ENCODE measurements at places on chromosomes 1 and 21.

DNA sequence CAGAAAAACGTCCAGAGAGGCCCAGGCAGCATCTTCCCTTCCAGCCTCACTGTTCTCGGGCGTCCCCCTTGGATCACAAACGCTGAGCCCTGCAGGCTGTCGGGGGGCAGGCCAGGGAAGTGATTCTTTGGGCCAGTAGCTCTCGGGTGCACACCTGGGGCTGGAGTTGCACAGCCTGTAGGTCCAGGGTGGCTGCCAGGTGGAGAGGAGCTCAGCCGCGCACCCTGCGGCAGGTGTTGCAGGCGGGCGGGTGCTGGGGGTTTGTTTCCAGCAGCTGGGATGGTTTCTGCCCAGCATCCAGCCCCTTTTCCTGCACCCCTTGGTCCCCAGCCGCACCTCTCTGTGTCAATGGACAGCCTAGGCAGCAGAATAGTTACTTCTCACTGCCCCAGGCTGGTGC is 15.7 kb downstream of the PRDM16 start:
- DNase-seq: no peak

DNA sequence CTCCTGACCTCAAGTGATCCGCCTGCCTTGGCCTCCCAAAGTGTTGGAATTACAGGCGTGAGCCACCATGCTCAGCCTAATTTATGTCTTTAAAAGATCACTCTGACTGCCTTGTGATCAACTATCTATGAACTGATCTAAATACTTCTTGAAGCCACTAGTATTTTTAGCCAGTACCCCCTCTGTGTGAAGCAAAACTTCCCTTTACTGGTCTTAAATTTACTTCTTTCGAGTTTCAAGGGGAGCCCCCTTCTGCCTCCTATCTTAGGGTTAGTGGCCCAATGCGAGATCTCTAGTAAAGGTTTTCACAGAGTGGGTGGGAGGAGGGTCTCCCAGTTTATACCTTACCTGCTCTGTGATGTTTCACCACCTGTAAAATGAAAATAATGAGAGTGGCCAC is 66.1 kb upstream of the RPL11 start:
- DNase-seq: no peak

- no peak for DNase-seq
Measured at GRCh38 chr1:212814537-212815334, 23.0 kb downstream of the TATDN3 start.

- no peak for DNase-seq
Measured at GRCh38 chr1:158153746-158154444, 26.8 kb upstream of the CD1D start.

- no peak for DNase-seq
Measured at GRCh38 chr1:25911162-25911561, 4.9 kb upstream of the STMN1 start.

- DNase-seq: no peak
Measured at GRCh38 chr1:35559317-35559944, 1.8 kb downstream of the NCDN start.

DNA sequence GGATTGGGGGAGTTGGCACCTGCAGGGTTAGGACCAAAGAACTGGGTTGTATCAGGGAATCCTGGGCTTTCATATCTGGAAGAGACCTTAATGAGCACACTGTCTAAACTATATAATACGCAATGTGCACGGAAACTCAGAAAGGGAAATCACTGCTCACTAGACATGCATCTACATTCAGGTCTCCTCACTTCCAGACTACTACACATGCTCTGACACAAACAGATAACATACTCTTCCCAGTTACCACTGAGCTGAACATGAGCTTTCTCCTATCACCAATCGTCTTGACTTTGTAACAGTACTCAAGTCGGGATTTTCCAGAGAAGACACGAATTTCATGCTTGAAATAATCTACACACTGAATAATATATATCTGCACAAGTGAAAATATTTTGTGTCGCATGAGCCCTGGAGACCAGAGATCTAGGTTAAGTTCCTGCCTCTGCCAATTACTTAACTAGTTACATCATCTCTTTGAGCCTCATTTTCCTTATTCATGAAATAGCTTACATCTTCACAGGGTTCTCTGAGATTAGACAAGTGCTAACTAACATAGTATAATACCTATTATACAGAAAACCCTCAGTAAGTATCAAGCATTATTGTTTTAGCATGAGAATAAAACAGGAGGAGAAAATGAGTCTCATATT is 101.1 kb downstream of the JAK1 start:
- no peak for DNase-seq

- no peak for DNase-seq
Measured at GRCh38 chr1:156639601-156640101, 2.3 kb upstream of the BCAN start.

DNA sequence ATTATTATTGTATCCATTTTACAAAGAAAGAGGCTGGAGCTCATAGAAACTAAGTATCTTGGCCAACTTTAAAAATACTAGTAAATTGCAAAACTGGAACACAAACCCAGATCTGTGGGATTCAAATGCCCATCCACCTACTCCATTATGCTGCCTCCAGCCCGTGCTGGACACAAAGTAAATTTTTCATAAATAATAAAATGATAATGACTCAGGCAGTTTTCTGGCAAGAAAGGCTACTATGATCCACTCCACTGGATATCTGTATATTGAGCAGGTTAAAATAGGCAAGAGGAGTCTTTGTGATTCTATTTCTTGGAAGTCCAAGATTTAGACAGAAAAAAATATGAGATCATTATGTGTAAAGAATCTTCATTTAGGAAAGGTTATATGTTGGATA is 138.3 kb upstream of the DUSP10 start:
- DNase-seq: no peak

GRCh38 chr1:224852901-224853568 is 76.4 kb upstream of the DNAH14 start:
- DNase-seq: no peak

GRCh38 chr1:201461645-201462441 is 7.1 kb downstream of the PHLDA3 start:
- no peak for DNase-seq

GRCh38 chr1:68271596-68271995 is 39.3 kb upstream of the WLS start:
- DNase-seq: no peak

DNA sequence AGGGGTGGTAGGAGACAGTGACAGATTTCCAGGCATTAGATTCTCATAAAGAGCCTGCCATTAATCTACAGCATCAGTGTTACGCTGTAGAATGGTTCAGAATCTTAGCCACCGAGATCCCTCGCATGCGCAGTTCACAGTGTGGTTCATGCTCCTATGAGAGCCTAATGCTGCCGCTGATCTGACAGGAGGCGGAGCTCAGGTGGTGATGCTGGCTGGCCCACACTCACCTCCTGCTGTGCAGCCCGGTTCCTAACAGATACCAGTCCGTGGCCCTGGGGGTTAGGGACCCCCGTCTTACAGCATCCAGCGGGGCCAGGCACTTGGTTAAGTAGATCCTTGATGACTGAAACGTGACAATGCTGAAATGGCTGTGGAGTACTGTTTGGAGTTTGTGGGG is 163.6 kb upstream of the C1orf21 start:
- no peak for DNase-seq

GRCh38 chr1:79040424-79041082 is 34.0 kb upstream of the ADGRL4 start:
- DNase-seq: no peak

DNA sequence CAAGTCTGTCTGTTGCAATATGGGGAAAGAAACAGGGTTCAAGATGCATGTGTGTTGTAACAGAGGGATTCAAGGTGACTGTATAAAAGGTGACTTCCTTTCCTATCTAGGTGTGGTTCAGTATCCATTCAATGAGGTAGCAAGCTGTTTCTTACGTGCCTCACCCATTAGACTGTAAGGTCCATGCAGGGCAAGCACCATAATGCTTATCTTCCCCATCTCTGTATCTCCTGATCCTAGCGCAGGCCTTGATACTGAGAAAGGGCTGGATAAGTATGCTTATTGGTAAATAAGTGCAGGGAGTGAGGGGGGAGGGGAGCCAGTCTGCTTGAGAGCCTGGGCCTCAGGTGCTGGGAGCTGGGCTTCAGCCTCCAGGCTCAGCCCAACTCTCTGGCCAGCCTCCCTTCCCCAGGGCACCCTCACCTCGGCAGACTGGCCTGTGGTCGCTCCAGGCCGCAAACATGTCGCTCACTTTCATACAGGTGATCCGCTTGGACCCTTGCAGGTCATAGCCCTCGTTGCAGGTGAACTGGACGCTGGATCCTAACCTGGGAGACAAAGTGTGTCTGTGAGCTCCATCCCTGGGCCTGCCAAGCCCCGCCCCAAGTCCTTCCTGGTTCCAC is 44.5 kb upstream of the HMGB4 start:
- DNase-seq: no peak

GRCh38 chr1:242567596-242567995 is 43.1 kb upstream of the PLD5 start:
- no peak for DNase-seq

GRCh38 chr1:29240986-29241385 is 4.7 kb downstream of the PTPRU start:
- DNase-seq: no peak

GRCh38 chr1:118921994-118922393 is 66.1 kb downstream of the TBX15 start:
- no peak for DNase-seq

DNA sequence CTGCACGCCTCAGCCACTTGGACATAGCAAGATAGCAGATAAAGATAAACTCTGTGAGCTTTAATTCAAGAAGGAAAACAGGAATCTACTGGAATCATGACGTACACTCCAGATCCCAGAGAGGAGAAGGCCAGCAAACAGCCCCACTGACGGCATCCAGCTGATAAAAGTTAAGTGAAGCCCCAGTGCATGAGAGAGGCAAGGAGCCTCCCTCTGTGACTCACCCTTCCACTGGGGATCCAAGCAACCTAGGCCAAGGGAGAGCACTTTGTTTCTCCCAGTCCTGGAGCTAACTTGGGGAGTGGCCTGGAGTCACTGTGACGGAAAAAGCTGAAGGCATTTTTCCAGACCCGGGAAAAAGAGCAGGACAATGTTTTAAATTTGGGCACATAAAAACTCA is 270.0 kb downstream of the AKT3 start:
- DNase-seq: no peak

GRCh38 chr1:188127507-188127906 is 1298.8 kb downstream of the PLA2G4A start:
- DNase-seq: no peak

DNA sequence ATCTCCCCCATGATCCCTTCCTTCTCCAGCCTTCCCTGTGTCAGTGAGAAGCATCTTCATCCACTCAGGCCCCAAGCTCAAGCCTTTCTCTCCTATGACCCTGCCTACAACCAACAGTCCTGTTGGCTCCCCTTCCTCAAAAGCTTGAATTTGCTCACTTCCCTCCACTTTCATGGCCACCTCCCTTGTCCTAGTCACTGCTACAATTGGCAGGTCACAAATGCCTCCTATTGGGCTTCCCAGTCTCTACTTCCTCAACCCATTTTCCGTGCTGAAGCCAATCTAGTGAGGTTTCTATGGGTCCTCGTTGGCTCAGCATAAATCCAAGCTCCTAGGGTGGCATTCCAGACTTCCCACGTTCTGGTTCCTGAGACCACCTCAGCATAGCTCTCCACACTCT is 40.2 kb upstream of the SLC6A9 start:
- no peak for DNase-seq

DNA sequence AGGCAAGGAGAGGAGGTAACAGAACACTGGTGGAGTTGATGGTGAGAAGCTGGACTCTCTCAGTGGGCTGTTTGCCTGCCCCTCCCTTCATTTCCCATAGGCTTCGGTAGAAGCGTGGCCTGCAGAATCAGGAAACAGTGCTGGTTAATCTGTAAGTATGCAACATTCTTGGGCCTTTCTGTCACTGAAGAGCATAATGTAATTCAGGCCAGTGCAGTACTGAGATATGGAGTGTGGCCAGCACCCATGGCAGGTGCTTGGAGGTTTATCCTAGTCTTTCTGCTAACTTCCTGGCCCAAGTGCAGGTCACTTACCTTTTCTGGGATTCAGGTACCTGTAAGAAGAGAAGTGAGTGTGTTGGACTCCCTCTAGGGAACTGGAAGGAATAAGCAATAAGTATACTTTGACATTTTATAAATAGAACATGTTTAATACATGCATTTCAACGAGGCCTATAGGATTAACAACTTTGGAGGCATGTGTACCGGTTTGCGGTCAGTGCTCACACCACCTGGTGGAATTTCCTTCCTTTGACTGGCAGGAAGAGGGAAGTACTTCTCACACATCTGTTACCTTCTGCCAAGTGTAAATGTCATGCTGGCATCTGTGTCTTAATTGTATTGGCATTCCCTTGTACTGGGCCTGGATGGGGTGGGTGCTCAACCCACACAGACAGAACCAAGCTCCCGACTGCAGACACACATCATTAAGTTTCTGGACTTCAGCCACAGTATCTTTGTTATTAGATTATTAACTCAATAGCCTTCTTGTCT is 105.5 kb downstream of the KIF26B start:
- no peak for DNase-seq

- DNase-seq: no peak
Measured at GRCh38 chr1:212518188-212519054, 85.7 kb downstream of the NENF start.

- no peak for DNase-seq
Measured at GRCh38 chr1:65503427-65503826, 83.0 kb downstream of the LEPR start.

- no peak for DNase-seq
Measured at GRCh38 chr1:110752941-110753725, 78.4 kb upstream of the KCNA3 start.

GRCh38 chr1:46137916-46138315 is 5.5 kb upstream of the PIK3R3 start:
- DNase-seq: no peak

- no peak for DNase-seq
Measured at GRCh38 chr21:43297989-43298388, 128.9 kb downstream of the SIK1 start.

DNA sequence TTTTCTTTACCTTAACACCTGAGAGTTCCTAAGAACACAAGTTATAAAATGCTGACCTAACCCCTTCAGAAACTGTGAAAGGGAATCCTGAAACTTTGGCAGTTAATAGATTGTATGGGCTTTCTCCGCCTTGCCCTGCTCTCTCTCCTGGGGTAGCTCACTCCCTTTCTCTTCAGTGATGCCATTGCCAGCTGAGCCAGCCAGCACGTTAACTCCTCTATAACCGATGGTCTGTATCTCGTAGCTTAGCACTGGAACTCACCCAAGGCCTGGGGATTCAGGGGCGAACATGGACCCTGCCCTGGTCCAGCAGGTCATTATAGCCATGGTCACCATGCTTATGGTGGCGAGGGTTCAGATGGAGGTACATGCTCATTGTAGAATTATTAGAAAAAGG is 40.7 kb downstream of the TRAPPC10 start:
- DNase-seq: no peak

DNA sequence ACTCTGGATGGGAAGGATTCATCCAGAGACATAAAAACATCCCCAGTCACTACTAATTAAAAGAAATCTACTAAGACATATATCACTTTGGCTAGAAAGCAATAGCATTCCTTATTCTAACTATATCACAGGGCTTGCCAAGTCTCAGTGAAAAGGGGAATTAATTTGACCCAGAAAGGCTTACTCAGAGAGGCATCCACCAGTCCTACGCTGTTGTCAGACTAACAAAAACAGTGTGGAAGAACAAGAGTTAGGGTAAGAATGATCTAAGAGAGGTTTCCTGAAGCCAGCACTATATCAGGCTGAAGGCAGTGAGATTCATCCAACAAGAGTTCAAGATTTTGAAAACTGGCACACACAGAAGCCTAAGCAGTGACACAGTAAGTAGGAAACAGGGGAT is 126.1 kb downstream of the GDAP2 start:
- no peak for DNase-seq

Measured in cerebellar nuclear complex (tissue), 1 donor.